Motor neuron (in vitro differentiated cells): ENCODE measurements at places on chromosomes 5 and 9. TPM values are rescaled to one million over a fixed set of nuclear protein-coding genes. Genes with fewer than 3 reads are reported as not detected.

ROR2 gene
- total RNA-seq, result 21.0 and 26.3 TPM in 2 replicates

SPINK6 gene
- total RNA-seq, result not detected in 2 replicates

FBXO10 gene
- 14.7 and 15.5 TPM in 2 replicates for total RNA-seq

NR5A1 gene
- total RNA-seq, result 0.32 and 0.41 TPM in 2 replicates

RASEF gene
- total RNA-seq, result 1.0 and 1.1 TPM in 2 replicates

SYK gene
- total RNA-seq, result 0.11 and 0.15 TPM in 2 replicates

RFESD gene
- total RNA-seq, result 1.9 and 4.4 TPM in 2 replicates

HTR4 gene
- total RNA-seq, result 0.17 and 0.34 TPM in 2 replicates

DNA sequence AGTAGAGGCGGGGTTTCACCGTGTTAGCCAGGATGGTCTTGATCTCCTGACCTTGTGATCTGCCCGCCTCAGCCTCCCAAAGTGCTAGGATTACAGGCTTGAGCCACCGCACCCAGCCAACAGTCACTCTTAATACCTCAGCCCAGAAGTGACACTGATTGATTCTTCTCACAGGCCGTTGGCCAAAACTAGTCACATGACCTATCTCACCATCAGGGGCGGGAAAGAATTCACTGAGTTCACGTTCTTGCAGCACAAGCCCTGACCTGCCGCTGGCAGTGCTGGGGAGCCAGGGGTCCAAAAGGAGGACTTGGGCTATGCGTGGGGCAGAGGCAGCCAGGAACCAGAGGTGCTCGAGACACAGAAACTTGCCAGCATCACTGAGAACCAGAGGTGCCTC is 55.0 kb upstream of the CPLX2 start:
- ATAC-seq, result peak; percentile 34

GRCh38 chr9:114252394-114252793 is 70.5 kb upstream of the ORM1 start:
- ATAC-seq, result no peak

DNA sequence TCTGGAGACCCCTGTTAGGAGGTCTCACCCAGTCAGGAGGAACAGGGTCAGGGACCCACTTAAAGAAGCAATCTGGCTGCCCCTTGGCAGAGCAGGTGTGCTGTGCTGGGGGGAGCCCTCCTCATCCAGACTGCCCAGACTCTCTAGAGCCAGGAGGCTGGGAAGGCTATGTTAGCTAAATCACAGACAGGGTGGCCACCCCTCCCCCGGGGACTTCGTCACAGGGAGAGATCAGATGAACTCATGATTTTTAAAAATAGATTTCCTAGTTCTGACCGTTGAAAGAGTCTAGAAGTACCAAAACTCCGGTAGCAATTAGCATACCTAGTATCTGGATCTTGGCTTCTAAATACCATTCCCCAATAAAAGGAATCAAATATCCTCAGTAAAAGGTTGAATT is 35.0 kb upstream of the FOXB2 start:
- ATAC-seq, result no peak

DNA sequence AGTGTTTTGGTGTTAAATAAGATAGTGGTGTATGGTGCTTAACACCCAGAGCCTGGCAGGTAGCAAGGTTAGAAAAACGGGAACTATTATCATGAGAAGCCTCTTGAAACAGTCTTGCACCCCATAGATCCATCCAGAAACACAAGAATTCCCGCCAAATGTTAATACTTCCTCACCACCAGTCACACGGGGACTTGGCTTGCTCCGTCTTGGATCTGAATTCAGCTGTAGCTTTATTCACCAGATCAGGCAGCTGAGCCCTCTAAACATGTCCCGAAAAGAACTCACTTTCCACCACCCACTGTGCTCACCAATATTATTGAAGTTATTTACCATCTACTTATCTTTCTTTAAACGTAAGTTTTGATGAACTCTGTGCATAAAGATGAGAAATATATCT is 101.6 kb upstream of the PTPN3 start:
- ATAC-seq, result no peak

GRCh38 chr5:179868541-179868940 is 9.9 kb upstream of the MRNIP start:
- ATAC-seq, result no peak

DNA sequence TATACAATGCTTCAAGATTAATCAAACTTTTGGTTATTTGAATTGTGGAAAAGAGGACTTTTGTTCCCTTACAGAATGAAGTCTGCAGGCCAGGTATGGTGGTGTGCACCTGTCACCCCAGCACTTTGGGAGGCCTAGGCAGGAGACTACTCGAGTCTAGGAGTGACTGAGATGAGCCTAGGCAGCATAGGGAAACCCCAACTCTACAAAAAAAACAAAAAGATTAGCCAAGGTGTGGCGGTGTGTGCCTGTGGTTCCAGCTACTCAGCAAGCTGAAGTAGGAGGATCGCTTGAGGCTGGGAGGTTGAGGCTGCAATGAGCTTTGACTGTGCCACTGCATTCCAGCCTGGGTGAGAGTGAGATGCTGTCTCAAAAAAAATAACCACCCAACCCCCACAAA is 9.3 kb downstream of the CCNH start:
- no peak for ATAC-seq

GRCh38 chr9:16352791-16353401 is 517.6 kb downstream of the BNC2 start:
- peak; percentile 75 for ATAC-seq

- peak; percentile 10 for ATAC-seq
Measured at GRCh38 chr5:37836592-37837413, 3.0 kb downstream of the GDNF start.

DNA sequence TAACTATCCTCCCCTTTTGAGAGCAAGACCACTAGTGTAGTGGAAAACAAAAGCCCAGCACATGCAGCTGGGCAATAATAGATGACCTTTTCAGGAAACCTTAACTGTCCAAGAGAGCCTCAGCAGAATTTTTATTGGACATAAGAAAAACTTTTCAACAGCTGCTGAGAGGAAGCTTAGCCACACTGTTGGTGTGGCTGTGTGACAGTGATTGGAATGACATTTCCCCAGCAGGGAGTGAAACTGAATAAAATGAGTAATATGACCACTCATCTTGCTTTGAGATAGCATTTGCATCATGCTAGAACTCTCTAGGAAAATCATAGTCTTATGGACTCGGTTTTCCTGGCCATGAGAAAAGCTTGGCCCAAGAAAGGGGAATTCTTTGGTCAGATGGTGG is 687.8 kb downstream of the SLCO4C1 start:
- ATAC-seq, result no peak

DNA sequence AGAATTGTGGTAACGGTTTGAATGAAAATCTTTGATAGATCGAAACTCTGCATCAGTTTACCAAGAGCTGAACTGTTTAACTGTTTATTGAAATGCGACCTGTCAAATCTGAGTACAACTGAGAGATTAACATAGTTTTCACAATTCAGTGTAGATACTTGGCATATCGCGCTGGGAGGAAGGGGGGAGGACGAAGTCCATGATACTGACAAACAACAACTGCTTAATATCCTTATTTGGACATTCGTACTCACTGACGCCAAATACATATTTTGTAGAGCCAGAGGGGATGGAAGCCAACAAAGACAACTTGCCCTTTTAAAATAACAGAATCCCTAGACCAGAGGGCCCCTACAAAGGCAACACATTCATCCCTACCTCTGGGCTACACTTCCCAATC is 93.2 kb downstream of the GLIS3 start:
- no peak for ATAC-seq

GRCh38 chr5:142806841-142807267 is 36.7 kb downstream of the ARHGAP26 start:
- no peak for ATAC-seq

DNA sequence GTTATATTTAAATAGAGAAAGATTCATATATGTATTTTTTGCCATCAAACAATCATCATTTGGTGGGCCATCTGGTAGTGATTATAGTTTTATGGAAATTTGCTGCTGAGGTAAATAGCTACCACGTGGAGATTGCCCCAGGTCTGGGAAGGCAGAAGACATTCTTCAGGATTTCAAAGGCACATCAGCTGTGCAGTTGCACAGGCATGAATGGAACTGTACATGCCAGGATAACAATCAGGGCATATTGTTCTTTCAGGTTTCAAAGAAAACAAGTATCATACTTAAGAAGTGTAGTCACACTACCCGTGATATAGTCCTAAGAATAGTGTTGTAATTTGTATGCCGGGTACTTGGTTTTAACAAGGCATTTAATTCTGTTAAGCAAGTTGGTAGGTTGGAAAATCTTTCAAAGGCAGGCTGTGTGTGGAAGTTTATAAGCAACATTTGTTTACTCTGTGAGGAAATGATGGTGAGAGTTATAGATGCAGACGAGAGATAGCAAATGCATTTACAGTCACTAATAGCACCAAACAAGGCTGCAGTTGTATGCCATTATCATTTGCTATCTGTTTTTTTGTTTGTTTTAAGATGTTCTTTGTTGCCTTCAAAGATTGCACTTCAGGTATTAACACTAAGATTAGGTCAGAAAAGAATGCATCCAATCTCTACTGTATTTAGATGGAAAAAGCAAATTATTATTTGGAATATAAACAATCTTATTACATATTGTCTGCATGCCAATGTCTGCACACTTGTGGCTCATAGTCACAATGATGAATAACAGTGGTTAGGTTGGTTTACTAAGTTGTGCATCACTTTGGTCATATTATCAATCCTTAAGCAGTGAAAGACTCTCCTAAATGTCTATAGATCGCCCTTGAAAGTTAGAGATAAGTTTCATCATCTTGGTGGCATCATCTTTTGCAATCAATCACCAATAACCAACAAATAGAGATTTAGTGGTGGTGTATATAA is 55.3 kb downstream of the RPS23 start:
- no peak for ATAC-seq

DNA sequence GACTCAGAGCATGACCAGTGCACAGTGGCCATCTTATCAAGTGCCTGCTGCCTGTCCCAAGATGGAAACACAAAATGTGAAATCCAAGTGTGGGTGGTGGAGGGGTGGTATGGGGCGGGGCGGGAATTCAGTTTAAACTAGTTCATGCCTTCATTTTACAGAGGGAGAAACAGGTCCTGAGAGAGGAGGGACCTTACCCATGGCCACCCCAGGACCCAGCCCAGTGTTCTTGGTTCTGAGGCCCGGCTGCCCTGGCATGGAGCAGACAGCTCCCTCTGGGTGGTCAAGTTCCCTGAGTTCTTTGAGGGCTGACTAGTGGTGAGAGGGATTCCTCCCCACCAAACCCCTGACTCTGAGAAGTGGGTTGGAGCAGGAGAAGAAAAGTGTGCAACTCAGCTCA is 20.8 kb downstream of the KCNIP1 start:
- no peak for ATAC-seq

- ATAC-seq, result no peak
Measured at GRCh38 chr5:98415663-98416062, 357.8 kb upstream of the RGMB start.

GRCh38 chr5:57476601-57477056 is 6.0 kb downstream of the ACTBL2 start:
- ATAC-seq, result no peak

DNA sequence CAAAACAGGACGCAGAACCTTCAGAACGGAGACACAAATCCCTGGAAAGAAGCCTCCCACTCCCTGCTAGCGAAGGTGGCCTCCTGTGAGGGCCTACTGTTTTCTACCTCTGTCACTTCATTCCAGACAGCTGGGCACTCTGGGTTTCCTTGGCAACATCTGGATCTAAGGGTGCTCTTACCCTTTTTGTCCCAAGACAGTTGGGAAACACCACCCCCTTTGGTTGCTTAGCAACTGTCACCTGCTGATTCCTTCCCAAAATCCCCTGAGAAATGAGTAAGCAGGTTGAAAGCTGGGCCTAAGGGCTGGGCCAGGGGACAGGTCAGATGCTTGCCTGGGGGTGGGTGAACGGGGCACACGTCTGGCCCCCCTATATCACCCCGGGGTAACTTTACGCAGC is 29.4 kb downstream of the NANS start:
- ATAC-seq, result no peak

- peak; percentile 41 for ATAC-seq
Measured at GRCh38 chr5:95900383-95900958, 61.2 kb downstream of the ELL2 start.

DNA sequence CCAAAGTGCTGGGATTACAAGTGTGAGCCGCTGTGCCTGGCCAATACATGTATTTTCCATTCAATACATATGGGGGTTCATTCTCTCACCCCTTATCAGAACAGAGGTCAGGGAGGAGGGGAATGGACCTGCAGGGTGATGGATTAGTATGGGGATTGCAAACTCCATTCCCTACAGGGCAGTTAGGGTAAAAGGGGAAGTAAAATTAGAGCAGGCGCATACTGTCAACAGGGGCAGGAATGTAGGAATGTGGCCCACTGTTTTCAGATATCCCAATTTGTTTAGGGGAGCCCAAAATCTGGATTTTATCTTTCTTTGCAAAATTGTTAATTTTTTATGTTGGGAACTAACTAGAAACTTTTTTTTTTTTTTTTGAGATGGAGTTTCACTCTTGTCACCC is 46.4 kb upstream of the SLC44A1 start:
- no peak for ATAC-seq

- no peak for ATAC-seq
Measured at GRCh38 chr5:148145916-148146315, 22.4 kb upstream of the SPINK14 start.

DNA sequence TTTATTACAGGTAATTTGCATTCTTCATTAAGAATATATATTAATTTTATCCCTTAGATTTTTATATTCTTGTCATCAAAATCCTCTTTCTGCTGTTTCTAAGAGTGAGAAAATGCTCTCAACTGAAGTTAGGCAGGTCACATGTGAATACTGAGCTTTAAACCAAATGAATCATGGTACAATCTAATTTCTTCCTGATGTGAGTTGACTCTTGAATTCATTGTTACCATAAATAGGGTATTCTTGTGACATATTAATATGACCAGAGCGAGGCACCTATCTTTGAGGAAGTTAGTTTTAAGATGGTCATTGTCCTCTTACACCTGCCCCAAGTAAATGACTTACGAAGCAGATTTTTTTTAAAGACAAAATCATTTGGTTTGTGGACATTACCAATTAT is 17.4 kb downstream of the C9orf85 start:
- no peak for ATAC-seq

DNA sequence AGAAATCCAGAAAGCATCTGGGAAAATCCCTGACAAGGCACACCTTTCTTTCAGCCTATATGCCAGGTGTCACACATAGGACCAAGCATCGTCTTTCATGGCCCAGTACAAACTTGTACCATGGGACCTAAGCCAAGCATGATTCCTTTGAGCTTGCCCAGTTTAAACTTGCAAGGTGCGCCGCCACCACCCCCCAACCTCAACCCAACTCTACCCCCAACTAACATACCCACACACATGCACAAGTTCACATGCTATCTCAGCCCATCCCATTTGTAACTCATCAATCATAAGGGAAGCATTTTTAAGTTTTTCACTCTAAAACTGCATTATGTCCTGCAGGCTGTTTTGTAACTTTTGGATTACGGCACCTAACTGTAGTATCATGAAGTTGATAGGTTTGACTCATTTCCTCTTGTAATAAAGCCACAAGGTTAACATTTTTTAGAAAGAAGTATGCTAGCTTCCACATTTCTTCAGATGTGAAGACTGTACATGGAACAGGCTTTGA is 145.9 kb upstream of the FST start:
- no peak for ATAC-seq

DNA sequence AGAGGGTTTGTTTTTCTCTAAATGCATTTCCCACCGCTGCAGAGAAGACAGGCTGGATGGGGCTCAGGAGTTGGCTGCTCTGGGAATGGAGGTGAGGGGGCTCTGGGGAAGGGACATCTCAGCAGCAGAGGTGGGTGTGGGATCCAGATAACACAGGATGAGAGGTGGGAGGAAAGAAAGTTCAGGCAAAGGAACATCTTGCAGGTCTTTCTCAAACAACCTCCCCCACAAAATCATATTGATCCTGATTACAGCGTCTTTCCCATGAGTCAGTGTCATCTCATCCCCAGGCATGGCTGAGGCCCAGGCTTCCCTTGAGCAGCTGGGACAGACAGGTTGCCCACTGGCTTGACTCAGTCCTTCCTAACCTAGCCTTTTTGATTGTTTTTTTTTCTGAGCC is 11.3 kb upstream of the ACSL6 start:
- peak; percentile 21 for ATAC-seq
